Stimulated activated CD4-positive, alpha-beta T cell treated with anti-CD3 and anti-CD28 coated beads, TNF-alpha, amount 100 ng/mL, for 48 hours (primary cell): ENCODE measurements at places on chromosomes 5 and 9.

- DNase-seq, result no peak
These were observed 187.7 kb downstream of the DENND1A start for GRCh38 chr9:123742009-123742767.

DNA sequence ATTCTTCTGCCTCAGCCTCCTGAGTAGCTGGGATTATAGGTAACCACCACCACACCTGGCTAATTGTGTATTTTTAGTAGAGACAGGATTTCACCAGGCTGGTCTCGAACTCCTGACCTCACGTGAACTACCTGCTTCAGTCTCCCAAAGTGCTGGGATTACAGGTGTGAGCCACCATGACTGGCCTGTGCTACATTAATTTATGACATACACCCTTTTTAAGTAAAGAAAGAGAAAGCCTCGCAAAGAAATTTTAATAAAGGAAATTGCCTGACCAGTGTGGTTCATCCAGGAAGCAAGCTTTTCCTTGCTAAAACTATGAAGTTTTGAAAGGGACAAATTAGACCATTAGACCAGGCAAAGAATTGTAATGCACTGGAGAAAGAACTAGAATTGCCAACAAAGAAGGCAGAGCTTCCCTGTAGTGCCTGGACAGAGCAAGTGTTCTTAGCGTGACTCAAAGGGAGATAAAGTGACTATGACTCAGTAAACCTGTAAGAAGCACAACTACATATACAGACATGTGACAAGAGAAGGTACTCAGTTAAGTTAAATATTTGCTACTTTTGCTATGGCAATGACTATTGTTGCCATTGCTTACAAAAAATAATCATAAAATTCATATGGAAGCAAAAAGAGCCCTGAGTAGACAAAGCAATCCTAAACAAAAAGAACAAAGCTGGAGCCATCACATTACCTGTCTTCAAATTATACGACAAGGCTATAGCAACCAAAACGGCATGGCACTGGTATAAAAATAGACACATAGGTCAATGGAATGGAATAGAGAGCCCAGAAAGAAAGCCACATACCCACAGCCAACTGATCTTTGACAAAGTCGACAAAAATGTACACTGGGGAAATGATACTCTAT lies 54.6 kb downstream of the FYB1 start:
- DNase-seq, result no peak

DNA sequence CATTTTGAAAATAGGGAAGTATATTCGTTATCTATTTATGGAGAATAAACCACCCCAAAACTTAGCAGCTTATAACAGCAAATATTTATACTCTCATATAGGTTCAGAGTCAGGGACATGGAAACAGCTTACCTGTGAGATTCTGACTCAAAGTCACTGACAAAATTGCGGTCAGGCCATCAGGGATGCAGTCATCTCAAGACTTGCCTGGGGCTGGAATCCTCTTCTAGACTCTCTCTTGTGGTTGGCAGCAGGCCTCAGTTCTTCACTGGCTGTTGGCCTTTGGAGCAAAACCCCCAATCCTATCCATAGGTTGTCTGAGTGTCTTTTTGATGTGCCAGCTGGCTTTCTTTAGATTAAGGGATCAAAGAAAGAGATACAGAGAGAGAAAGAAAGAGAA lies 275.6 kb downstream of the SEC61B start:
- DNase-seq, result no peak

- no peak for DNase-seq
These were observed 64.5 kb downstream of the SLF1 start for GRCh38 chr5:94682814-94683520.

DNA sequence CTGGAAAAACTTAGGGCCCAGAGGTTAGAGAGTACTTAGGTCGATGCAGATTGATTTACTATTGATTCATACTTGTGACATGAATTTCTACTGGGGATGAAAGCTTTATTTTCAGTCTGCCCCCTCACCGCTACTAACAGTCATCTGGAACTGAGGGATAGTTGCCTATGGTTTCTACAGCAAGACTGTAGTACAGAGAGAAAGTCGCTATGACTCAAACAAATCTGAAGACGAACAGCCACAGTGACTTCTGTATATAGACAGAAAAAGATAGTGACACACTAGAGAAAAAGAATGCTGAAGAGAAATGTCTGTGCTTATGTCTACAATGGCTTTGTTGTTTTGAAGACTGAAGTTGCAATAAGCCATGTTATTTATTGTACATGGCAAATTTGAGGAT lies 17.3 kb downstream of the OR13D1 start:
- no peak for DNase-seq

- DNase-seq, result no peak
These were observed 262.5 kb upstream of the TAS2R1 start for GRCh38 chr5:9892696-9893095.

GRCh38 chr9:109264877-109265587 lies 55.8 kb downstream of the EPB41L4B start:
- no peak for DNase-seq

- no peak for DNase-seq
These were observed 200.9 kb downstream of the AUH start for GRCh38 chr9:91160599-91161464.

- DNase-seq, result no peak
These were observed 26.4 kb upstream of the CTNNA1 start for GRCh38 chr5:138726848-138727247.

DNA sequence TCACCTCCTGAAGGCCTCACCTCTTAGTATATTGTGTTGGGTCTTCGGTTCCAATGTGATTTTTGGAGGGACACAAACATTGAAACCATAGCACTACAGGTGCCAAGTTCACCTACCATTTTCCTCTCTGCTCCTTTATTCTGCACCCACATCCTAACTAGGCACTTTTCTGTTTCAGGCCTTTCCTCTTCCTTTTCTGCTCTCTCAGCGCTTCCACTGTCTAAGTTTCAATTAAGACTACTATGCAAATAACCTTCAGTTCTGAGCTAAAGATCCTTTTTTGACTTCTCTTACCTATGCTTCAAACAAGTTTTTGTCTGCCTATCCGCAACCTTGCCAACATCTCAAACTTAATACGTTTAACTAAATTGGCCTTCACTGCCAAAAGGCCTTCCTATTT lies 25.4 kb upstream of the ZFYVE16 start:
- DNase-seq, result no peak

DNA sequence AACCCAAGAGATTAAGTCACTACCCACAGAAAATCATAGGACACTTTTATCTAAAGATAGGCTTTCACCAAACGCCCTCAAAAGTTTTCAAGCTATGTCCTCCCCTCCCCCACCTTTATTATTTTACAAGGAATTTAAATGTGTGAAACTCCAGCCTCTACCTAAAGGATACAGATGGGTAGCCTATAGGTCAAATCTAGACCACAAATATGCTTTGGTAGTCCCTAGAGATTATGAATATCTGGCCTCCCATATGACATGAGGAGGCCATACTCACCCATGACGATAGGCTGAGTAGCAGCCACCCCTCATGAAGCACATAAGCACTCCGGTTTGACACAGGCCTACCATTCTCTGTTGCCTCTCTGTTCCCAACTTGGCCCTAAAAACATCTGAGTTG lies 11.9 kb downstream of the SIL1 start:
- DNase-seq, result no peak

- no peak for DNase-seq
These were observed 636.2 kb upstream of the SEMA6A start for GRCh38 chr5:117210796-117211195.

DNA sequence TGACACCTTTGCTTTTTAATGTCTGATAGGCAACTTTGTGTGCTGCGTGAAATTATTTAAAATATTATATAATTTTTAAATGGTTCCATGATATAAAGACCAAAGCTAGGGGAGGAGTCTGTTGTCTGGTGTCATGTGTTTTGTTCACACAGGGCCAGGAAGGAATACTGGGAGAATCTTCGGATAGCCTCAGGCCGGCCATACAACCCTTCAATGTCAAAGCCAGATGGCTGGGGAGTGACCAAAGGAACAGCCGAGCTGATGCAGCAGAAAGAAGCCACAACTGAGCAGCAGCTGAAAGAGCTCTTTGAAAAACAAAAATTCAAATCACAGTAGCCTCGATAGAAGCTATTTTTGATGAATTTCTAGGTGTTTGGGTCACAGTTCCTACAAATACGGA lies 19.2 kb downstream of the BHMT start:
- no peak for DNase-seq

DNA sequence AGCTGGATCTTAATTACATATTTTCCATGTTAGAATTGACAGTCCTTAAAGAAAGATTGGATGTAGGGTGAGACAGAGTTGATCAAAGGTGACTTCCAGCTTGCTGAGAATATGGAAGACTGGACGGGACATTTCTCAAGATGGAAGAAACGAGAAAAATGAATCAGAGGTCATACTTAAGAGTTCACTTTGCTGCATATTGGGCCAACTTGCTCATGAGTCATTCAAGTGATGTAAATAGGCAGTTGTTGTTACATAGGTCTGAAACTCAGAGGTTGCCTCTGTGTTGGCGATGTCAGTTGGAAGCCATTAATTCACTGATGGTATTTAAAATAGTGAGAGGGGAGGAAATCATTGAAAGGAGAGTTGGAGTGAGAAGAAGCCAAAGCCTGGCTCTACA lies 132.8 kb downstream of the CD180 start:
- no peak for DNase-seq

GRCh38 chr5:36950586-36951457 lies 74.3 kb downstream of the NIPBL start:
- no peak for DNase-seq

DNA sequence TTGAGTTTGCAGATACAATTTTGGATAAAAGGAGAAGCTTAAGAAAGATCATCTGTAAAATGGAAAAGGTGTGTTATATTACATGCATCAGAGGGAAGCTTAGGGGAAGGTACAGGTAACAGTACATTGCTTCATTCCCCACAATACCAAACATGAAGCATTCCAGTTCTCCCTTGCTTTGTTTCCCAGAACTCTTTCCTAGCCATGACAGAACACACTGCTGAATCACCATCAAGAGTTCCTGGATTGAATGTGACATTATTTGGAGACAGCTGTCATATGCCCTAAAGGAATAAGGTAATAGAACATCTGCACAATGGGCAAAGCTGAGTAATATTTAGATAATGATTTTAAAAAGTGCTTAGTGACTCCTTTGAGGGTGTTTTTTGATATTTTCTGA lies 303.5 kb upstream of the ST8SIA4 start:
- DNase-seq, result no peak

- no peak for DNase-seq
These were observed 136.7 kb downstream of the CPLANE1 start for GRCh38 chr5:37112383-37112991.

- DNase-seq, result no peak
These were observed 395.8 kb upstream of the ADAMTSL1 start for GRCh38 chr9:18077941-18078678.

GRCh38 chr5:97657239-97657638 lies 474.2 kb upstream of the RIOK2 start:
- DNase-seq, result no peak
